ENCODE measurements at places on chromosomes 5 and 9.

GRCh38 chr5:67731886-67732285, 483.7 kb upstream of the PIK3R1 start:
- DNase-seq, result no peak

DNA sequence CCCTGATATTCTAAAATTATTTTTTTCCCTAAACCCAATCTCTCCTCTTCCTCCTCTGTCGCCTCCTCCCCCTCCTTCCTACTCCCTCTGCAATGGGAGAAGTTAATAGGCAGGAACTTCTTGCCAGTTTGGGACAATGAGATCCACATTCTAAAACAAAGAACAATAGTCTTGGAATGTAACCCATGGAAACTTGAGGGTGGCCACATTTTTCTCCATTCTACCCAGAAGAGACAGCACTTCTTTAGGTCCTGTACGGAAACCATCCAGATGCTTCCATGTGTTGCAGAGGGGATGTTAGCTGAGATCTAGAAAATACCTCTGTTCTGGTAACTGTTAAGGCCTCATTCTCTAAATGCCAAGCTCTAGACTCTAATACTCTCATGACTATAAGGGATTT, 10.0 kb downstream of the SPARC start:
- no peak for DNase-seq

- DNase-seq, result no peak
Measured at GRCh38 chr9:104944356-104944755, 16.4 kb upstream of the ABCA1 start.

- no peak for DNase-seq
Measured at GRCh38 chr5:157245886-157246285, 20.0 kb upstream of the CYFIP2 start.

- no peak for DNase-seq
Measured at GRCh38 chr9:32398207-32398606, 13.8 kb downstream of the ACO1 start.

- DNase-seq, result no peak
Measured at GRCh38 chr5:150295741-150296486, 6.3 kb upstream of the CAMK2A start.

DNA sequence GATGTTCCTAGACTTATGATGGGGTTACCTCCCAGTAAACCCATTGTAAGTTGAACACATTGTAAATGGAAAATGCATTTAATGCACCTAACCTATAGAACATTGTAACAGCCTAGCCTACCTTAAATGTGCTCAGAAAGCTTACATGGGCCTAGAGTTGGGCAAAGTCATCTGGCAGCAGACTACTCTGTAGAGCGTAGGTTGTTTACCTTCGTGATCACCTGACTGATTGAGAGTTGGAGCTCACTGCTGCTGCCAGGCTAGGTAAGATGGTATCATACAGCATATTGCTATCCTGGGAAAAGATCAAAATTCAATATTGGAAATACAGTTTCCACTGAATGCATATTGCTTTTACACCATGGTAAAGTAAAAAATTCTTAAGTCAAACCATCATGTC, 95.4 kb downstream of the HTR4 start:
- DNase-seq, result no peak

DNA sequence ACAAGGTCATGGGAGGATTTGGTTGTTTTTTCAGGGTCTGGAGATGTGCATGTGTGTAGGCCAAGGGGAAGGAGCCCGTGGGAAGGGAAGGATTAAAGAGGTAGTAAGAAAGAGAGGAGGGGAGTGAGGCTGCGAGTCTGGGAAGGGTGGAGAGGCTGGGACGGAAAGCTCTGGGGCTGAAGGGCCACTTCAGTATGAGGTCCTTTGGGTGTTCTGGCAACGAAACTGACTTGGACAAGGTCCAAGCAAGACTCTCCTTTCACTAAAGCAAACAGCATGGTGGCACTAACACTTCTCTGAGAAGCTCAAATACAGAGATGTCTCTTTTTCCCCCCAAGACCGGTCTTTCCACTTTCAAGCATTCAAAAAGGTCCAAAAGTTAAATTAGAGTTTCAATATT, 394.5 kb downstream of the ARHGEF28 start:
- DNase-seq, result no peak

GRCh38 chr9:70442328-70442848, 27.9 kb upstream of the KLF9 start:
- no peak for DNase-seq

DNA sequence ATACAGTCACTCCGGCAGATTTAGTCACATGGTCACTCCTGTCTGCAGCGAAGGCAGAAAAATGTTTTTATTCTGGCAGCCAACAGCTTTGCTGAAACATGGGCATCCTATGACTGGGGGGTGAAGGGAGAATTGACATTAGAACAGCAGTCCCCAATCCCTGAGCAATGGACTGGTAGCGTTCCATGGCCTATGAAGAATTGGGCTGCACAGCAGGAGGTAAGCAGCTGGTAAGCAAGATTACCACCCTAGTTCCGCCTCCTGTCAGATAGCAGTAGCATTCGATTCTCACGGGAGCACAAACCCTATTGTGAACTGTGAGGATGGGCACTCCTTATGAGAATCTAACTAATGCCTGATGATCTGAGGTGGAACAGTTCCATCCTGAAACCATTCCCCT, 93.1 kb upstream of the FTMT start:
- DNase-seq, result no peak

GRCh38 chr9:121807823-121808278, 156.4 kb downstream of the DAB2IP start:
- no peak for DNase-seq

DNA sequence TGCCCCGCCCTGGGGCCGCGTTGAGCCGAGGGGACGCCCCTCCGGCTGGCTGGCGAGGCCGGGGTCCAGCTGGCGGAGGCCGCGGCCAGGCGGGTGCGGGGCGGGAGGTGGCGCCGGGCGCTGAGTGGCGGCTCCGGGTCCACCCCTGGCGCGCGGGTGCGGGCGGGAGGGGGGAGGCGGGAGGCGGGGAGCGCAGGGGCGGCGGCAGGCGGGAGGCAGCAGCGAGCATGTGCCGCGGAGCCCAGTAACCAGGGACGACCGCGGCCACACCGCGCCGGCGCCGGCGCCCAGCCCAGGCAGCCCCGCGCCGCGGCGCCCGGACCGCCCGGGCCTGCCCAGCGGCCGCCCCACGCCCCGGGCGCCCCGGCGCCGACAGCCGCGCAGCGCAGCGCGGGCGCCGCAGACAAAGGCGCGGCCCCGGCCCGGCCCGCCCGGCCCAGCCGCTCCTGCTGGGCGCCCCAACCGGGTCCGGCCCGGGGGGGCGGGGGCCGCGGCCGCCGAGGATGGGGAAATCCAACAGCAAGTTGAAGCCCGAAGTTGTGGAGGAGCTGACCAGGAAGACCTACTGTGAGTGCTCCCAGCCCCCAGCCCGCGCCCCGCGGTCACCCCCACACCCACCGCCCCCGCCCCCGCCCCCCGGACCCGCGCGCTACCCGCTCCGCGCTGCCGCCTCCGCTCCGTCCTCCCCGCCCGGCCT, at the start of gene NCS1:
TSS of gene NCS1 (plus strand) at position 244 of the 697 bp plus-strand sequence. CDS start at position 504, 260 bp downstream.
- no peak for DNase-seq

- no peak for DNase-seq
Measured at GRCh38 chr9:35548571-35548970, 56.5 kb upstream of the TESK1 start.

- DNase-seq, result no peak
Measured at GRCh38 chr5:156929366-156929948, 33.6 kb downstream of the TIMD4 start.

- no peak for DNase-seq
Measured at GRCh38 chr5:68182094-68182493, 33.5 kb upstream of the PIK3R1 start.

- DNase-seq, result no peak
Measured at GRCh38 chr5:72030237-72030636, 77.0 kb upstream of the MAP1B start.

- peak; percentile 52 for DNase-seq
Measured at GRCh38 chr5:55577353-55578060, 42.7 kb upstream of the PLPP1 start.

DNA sequence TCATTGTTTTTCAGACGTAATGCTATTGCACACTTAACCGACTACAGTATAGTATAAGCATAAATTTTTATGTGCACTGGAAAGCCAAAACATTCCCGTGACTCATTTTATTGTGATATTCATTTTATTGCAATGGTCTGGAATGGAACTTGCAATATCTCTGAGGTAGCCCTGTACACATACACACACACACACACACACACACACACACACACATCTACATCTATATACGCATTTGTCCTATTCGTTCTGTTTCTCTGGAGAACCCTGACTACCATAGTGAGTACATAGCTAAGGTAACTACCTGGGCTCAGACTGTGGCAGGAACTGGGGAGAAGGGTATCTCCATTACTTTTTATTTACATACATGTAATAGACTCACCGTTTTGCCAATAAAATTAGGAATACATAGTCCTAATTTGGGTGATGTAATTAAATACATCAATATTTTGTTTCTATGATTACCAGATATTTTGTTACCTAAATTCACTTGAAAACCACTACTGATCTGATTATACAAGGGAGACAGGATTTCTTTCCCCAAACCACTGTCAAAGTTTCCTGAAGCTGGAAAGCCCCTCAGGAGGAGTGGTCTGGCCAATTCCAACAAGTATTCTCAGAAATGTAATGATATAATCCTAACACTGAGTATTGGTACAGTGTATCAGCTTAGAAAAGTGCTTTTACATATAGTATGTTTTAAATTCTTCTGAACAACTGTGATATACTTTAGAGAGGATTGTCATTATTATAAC, 74.0 kb upstream of the PLPP1 start:
- no peak for DNase-seq

DNA sequence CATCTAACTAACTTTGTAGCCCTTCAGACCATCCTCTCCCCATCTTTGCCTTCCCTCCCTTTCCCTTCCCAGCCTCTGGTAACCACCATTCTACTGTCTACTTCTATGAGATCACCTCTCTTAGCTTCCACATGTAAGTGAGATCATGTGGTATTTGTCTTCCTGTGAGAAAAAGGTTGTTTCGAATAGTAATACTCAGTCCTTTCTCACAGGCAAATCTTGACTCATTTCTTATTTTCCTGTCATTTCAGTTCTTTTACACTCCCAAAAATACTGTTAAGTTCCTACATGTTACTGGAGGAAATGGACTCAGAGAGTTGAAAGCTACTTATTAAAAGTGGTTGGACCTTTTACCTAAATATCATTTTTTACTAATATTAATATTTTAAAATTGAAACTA, 82.1 kb downstream of the SLF1 start:
- DNase-seq, result no peak

- no peak for DNase-seq
Measured at GRCh38 chr5:135950611-135951010, 4.2 kb downstream of the LECT2 start.

DNA sequence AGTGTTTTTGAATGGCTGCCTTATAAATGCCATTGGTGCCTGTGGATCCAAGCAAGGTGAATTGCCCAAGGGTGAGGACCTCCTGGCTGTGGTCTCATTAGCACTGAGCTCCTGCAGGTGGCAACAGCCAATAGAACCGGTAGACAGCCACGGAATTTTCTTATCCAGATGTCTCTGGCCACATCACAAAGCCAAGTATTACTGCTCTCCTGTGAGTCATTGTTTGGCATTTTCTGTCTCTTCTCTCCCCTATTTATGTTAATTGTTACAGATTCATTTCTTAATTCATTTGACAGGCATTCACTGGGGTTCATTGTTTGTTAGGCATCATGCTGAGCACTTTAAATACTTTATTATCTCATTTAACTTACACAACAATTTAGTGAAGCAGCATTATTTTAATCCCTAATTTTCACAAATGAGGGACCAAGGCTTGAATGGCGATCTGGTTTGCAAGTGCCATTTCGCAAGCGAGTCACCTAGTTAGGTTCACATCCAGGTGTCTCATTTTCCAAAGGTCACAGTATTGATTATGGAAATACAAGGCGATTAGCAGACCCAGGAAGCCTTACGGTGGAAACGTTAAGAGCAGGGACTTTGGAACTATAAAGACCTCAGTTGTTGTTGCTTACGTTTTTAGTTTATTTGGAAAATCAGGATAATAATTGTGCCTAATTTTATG, 58.2 kb upstream of the DPYSL3 start:
- no peak for DNase-seq

DNA sequence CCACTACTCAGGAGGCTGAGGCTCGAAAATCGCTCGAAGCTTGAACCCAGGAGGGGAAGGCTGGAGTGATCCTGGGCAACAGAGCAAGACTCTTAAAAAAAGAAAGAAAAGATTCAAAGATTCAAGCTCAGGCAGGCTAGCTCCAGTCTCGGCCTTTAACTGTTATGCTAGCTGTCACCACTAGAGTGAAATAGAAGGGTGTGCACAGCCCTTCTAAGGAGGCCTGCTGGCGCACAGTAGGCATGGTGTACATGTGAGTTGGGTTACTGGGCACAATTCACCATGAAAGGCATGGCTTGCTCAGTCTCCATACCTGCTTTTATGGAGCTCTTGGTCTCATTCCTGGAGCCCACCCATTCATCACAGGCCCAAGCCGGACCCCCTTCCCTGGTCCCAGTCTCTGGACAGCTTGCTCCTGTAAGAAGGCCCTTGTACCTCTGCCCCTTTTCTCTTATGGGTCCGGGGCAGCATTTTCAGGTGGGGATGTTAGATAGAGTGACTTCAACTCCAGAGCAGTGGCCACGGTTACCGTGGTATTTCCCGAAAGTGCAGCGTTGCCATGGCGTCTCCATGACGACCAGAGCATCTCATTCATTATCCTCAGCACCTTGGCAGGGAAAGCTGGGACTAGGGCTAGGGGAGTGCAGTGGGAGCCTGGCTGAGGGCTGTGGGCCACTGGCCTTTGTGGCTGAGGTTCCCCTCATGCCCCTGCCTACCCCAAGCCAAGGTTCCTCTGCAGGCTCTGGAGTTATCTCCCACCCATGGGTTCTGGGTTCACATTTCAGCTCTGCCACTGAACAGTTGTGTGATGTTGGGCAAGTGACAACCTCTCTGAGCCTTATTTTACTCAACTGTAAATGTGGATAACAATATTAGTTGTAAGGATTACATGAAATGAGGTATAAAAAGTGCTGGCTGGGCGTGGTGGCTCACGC, 5.7 kb downstream of the NDST1 start:
- no peak for DNase-seq

GRCh38 chr9:22469928-22470544, 23.4 kb downstream of the DMRTA1 start:
- DNase-seq, result peak; percentile 49

GRCh38 chr5:170131235-170131634, 25.5 kb downstream of the FOXI1 start:
- no peak for DNase-seq

DNA sequence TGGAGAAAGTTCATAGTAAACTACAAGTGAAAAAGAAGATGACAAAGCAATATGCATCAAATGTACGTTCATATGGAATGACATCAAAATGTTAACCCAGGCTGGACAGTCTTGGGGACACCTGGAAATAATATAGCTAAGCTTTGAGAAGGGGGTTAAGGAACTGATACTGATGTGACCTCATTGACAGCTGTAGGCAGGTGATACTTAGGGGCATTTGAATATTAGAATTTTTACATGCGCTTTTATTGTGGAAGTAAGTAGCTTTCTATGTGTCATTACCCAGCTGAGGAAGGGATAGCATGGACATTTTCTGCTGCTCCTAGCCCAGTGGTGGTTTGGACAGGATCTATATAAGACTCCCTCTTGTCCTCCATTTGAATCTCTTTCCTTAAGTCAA, 299.7 kb downstream of the CWC27 start:
- no peak for DNase-seq

Measured in NCI-H1694 treated with DMSO at 0.1 percent for 48 hours (cell line).